Epithelial cell of proximal tubule (primary cell): ENCODE measurements at places on chromosomes 1 and 21.

- DNase-seq: no peak
These were observed 49.9 kb upstream of the ITPKB start for GRCh38 chr1:226788965-226789364.

GRCh38 chr21:44954281-44954771 lies 14.5 kb downstream of the SLX9 start:
- DNase-seq: no peak

GRCh38 chr1:112818990-112819689 lies 104.0 kb upstream of the PPM1J start:
- no peak for DNase-seq

GRCh38 chr1:33008051-33008914 lies 28.4 kb downstream of the AK2 start:
- DNase-seq: no peak

GRCh38 chr1:160951443-160952128 lies 3.0 kb downstream of the ITLN2 start:
- no peak for DNase-seq

- no peak for DNase-seq
These were observed 288.5 kb upstream of the POU3F1 start for GRCh38 chr1:38334930-38335592.

GRCh38 chr1:231602673-231602984 lies 24.0 kb upstream of the DISC1 start:
- no peak for DNase-seq

GRCh38 chr1:59367301-59368007 lies 70.6 kb downstream of the FGGY start:
- DNase-seq: peak; percentile 36

GRCh38 chr1:67791686-67792085 lies 41.6 kb downstream of the GNG12 start:
- peak; percentile 88 for DNase-seq

DNA sequence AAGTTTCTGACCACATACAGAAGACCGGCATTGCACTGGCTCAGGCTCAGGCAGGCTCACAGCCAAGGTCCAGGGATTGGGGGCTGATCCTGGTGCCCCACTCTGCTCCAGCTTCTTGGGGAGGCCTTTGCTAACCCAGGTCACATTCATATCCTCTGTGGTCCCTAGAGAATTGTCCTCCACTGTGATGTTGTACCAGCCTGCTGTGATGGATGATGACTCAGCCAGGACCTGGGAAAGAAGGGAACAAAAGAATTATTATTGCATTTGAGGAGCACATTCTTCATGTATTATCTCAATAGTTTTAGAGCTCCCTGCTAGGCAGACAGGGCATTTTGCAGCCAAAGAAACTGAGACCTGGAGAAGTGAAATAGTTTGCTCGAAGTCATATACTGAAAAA lies 114.3 kb upstream of the ETV3 start:
- no peak for DNase-seq

- no peak for DNase-seq
These were observed at the start of gene RCSD1 for GRCh38 chr1:167629681-167630567. Gene RCSD1, plus strand, starts transcription at chr1:167630232. Its CDS starts 192 bp downstream, at chr1:167630424.

- no peak for DNase-seq
These were observed 147.7 kb downstream of the TGFB2 start for GRCh38 chr1:218492874-218493273.

DNA sequence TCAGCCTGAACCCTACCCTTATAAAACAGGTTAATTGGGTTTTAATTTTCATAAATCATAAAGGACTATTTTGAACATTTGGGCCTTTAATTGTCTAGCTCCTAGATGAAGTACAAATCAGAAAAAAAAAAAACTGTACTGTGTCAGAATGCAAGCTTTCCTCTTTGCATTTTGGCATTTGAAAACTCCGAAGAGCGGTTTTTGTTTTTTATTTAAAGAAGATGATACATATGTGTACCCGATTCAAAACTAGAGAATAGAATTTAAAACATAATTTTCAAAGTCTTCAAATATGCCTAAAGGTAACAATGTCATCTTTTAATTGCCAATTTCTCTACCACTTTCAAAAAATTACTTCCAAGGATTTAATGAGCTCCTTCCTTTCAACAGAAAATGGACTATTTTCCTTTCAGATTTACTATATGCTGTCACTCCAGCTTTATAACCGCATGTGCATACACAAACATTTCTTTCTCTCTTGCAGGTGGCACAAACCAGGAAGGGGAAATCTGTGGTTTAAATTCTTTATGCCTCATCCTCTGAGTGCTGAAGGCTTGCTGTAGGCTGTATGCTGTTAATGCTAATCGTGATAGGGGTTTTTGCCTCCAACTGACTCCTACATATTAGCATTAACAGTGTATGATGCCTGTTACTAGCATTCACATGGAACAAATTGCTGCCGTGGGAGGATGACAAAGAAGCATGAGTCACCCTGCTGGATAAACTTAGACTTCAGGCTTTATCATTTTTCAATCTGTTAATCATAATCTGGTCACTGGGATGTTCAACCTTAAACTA lies 33.7 kb downstream of the MRPL39 start:
- DNase-seq: peak; percentile 83
